Foreskin fibroblast (primary cell): ENCODE measurements at places on chromosomes 5 and 9.

- no peak for DNase-seq
Observed at GRCh38 chr5:433836-434235, 9.1 kb upstream of the EXOC3 start.

DNA sequence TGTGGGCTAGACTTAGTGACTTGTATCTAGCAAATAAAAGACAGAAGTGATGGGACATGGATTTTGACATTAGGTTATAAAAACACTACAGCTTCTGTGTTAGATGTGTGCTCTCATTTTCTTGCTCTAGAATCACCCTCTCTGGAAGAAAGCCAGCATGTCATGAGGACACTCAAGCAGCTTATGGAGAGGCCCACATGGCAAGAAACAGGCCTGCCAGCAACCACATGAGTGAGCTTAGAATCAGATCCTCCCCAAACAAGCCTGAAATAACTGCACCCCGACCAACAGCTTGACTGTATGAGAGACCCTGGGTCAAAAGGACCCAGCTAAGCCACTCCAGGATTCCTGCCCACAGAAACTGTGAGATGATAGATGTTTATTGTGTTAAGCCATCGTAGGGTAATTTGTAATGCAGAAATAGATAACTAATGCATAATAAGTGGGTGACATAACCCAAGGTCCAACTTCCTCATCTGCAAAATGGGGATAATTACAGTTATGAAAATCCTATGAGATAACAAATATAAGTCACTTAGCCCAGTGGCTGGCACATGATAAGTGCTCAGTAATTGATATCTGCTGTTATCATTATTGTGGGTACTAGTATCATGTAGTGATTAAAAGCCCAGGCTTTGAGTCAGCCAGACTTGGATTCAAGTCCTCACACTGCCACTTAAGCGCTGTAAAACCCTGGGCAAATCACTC, 86.5 kb downstream of the KLHL3 start:
- DNase-seq = peak; percentile 83

GRCh38 chr9:84315278-84315877, 25.2 kb downstream of the SLC28A3 start:
- DNase-seq = peak; percentile 51

DNA sequence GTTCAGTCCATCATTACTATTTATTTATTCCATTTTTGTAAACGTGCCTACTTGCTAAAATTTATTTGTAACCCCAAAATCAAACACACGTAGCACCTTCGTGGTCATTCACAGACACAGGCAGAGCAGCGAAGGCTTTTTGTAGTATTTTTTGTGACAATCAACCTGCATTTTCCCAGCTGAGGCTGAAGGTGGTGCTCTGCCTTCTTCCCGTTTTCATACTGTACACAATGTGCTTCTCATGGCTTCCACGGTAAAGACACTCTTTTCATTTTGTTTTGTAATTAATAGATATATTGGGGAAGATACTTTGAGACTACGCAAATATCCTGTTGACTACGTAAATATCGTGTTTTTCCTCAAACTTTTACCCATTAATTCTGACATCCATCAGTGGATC, 19.4 kb downstream of the DAP start:
- DNase-seq = no peak

GRCh38 chr5:34666392-34667080, 10.4 kb downstream of the RAI14 start:
- DNase-seq = no peak

- DNase-seq = no peak
Observed at GRCh38 chr9:100221538-100221937, 122.5 kb downstream of the INVS start.

DNA sequence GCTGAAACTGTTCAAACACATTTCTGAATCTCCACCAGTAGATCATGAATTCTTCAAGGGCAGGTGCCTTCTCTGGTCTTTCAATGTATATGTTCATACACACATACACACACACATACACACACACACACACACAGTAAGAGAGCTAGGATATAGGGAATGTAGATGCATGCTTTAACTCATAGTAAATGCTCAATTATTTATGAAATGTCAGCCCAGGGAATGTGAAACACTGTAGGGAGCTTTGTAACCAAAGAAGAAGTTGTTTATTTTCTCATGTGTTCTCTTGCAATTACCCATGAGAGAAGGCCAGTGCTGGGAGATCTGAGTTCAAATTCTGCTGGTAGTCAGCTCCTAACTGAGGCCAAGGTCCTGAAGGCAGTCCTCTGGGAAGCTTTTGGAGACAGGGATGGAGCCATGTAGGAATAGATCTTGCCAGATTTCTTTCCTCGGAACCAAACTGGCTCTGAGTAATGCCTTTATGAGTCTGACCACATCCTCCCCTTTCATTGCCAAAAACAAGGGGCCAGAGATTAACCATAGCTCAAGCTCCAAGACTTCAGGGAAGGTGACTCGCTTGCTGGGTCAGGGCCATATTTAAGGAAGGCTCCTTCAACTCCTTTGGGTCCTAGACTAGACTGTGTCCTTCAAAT, 487.0 kb upstream of the TNC start:
- peak; percentile 98 for DNase-seq

DNA sequence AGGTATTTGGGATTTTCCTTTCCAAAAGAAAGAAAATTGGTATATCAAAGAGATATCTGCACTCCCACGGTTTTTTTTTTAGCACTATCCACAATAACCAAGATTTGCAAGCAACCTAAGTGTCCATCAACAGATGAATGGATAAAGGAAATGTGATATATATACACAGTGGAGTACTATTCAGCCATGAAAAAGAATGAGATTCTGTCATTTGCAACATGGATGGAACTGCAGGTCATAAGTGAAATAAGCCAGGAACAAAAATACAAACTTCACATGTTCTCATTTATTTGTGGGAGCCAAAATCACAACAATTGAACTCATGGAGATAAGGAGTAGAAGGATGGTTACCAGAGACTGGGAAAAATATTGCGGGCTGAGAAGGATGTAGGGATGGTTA, 9.8 kb downstream of the ANKRD31 start:
- DNase-seq = no peak

- no peak for DNase-seq
Observed at GRCh38 chr5:76351577-76351976, 51.5 kb upstream of the IQGAP2 start.
